ENCODE measurements at places on chromosomes 6 and 20. TPM values are rescaled to one million over a fixed set of nuclear protein-coding genes. Genes with fewer than 3 reads are reported as not detected.

GRCh38 chr6:163536770-163537169 is 122.3 kb downstream of the QKI start:
- DNase-seq: no peak

DNA sequence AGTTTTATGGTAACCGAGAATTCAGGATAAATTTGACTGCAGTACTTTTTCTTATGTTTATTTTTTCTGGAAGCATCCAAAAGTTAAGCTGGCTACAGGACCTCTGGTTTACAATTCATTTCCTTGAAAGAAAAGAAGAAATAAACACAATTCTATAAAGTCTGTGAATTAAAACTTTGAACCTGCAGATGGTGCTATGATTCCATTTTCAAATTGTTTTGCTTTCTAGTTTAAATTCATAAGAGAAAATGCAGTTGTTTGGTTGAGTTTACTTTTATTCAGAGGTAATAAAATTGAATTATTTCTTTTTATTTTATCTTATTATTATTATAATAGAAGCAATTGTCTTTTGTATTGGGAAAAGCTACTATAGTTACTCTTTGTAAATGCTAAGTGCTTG is 1.8 kb upstream of the VIP start:
- DNase-seq: peak; percentile 7

DNA sequence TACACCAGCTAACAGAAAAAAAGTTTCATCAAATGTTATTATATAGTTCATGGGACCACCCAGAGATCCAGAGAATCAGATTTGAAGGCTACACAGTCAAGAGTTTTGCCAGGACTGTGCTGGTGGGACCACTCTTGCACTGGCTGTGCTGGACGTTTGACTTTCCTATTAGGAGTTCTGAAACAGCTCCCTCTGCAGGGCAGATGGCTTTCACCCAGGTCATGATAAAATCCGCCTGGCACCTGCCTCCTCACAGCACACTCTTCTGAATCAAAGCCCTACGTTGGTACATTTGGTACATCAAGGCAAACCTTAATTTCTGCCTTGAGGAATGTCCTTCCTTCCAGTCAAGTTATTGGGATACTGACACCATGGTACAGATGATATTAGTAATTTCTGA is 302.1 kb downstream of the ZNF217 start:
- DNase-seq: no peak

DNA sequence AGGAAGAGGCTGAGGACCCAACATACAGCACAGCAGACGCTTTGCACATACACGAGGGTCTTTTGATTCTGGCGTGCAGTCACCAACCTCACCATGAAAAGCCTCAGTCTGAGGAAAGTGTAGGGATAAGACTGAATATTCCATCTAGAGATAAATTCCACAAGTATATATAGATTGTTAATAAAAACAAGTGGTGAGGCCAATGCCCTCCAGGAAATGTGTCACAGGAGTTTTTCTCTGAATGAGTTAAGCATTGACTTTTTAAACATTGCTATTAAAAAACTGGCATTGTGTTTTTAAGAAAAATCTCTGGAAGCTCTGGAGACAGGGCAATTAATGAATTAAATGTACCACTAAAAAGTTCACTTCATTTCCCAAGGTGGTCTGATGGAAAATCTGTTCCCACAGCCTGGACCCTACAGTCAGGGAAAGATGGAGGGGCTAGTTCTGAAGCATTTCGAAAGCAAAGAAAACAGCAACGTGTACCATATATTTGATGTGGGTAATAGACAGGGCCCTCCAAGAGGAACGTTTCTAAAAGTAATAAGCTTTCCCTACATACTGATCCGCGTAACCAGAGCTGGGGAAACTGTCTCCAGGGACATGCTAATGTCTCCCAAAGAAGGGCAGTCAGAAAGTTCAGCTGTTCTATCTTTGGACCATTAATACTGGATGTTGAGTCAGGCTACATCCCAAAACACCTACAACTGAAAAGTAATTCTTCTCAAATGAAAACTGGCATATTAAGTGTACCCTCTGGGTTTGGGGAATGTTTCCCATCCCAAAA is 301.1 kb downstream of the FOXC1 start:
- DNase-seq: no peak

The PEX7 gene
- polyA plus RNA-seq: 21.3 TPM

GRCh38 chr20:47566269-47566668 is 64.6 kb downstream of the NCOA3 start:
- no peak for DNase-seq
